Renal cortical epithelial cell (primary cell): ENCODE measurements at places on chromosomes 13 and 19. TPM values are rescaled to one million over a fixed set of nuclear protein-coding genes. Genes with fewer than 3 reads are reported as not detected.

The ZNF471 gene
- 2.1 and 10.1 TPM in 2 replicates for total RNA-seq

The KLK6 gene
- 1.0 and 16.8 TPM in 2 replicates for total RNA-seq

The ANGPTL8 gene
- not detected in 2 replicates for total RNA-seq

The PLIN5 gene
- total RNA-seq, result 0.17 and 0.40 TPM in 2 replicates

The NOTCH3 gene
- 2.6 and 6.1 TPM in 2 replicates for total RNA-seq

The CYP4F8 gene
- not detected in 2 replicates for total RNA-seq

GRCh38 chr13:112781881-112782361 is 92.1 kb downstream of the ATP11A start:
- DNase-seq, result no peak

DNA sequence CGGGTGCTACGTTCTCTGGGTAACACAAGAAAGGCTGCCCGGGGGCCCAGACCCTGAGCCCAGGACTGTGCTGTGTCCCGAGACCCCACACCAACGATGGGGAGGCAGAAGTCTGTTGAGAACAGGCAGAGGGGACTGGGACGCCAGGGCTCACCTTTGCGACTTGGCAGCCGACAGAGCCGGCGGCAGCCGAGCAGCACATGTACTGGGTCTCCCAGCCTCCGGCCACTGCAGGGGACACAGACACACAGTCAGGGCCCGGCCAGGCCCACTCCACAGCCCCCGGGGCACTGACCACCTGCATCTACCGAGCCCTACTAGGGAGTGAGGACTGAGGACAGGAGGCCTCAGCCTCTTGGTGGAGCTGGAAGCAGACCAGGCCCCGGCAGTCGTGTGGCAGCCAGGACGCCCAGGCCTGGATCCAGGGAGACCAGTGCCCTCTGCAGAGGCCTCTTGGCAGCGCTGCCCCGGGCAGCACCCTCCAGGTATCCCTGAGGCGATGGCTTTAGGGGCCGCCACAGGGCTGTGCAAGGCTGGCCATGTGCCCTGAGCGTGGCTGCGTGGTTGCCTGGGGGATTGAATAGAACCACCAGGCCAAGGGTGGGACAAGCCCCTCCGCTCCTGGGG is 5.6 kb upstream of the ATP8B3 start:
- no peak for DNase-seq

DNA sequence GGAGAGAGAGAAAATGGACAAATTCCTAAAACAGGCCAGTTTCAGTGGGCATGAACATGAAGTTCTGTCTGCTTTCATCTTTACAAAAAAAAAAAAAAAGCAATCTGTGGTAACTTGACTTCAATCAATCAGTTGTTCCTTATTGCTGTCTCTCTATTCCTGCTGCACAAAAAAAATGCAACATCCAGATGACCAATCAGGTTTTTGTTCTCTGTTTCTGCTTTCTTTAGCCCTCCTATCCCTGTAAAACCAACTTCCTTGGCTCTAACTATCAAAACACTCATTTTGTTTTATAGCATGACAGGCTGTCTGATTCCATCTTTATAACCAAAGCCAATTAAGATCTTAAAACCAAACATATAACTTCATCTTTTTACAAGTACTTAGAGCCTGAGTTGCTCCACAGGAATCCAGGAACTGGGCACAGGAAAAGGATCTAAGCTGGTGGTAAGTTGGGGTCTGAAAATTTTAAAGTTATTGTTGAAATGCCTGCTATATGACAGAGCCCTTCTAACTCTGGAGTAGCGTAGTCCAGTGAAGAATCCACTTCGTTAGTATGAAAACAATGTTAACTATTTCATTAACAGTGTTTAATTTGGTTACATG is at the start of gene FPR3:
FPR3 (plus strand) TSS at position 273 of the 606 bp plus-strand sequence. CDS start 28,592 bp downstream, outside the sequence.
- no peak for DNase-seq

DNA sequence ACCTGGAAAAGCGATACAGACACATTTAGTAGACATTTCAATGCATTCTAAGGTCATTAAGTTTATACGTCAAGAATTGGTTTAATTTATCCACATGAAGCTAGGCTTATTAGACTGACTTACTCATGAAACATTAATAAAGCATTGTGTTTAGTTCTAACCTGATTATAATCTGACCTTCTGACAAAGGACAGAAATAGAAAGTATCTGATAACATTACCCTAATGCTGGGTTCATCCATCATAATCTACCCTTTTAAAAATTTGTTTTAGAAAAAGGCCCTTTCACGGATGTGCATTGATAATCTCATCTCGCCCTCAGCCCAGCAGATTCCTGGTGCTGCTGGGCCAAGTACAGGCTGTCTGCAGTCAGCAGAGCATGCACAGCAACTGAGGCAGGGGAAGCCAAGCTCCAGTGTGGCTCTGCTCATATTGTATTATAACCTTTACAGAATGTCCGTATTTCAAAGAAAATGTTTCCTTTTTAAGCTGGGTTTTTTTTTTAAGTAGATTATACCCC is 142.1 kb upstream of the MAB21L1 start:
- DNase-seq, result no peak

GRCh38 chr13:25871389-25872125 is 180.3 kb downstream of the SHISA2 start:
- no peak for DNase-seq

DNA sequence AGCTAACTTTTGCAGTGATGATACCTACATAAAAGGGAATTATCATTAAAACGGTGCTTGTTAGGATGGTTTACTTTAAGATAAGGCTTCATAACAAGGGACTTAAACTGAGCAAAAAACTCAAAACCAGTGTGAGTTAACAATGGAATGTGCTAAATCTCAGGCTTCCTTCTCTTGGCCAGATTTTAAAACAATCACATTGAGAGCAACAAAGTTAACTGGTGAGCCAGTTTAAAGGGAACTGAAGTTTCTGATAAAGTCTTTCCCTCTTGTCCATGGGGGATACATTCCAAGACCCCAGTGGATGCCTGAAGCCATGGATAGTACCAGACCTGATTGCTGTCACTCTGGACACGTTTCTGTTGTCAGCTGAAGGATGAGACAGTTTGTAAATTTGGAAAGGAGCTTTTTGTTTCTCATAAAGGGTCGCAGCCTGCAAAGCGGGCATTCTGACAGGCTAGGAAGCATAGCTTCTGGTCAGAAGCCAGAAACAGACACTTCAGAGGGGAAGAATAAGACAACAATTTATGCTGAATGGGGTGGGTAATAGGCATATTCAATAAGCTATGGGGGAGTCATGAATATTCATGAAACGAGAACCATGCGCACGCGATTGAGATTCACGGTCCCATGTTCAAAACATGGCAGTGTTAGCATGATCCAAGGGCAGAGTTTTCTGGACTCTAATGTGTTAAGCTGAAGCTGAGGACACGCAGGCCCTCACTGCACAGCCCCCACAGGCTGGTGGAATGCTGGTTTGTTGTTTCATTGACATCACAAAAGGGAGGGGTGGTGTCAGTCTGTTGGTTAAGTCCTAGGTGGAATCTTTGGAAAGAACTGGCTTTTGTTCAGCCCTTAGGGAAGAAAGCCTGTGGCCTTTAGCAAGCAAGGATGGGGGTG is 150.6 kb upstream of the RNF113B start:
- peak; percentile 82 for DNase-seq

DNA sequence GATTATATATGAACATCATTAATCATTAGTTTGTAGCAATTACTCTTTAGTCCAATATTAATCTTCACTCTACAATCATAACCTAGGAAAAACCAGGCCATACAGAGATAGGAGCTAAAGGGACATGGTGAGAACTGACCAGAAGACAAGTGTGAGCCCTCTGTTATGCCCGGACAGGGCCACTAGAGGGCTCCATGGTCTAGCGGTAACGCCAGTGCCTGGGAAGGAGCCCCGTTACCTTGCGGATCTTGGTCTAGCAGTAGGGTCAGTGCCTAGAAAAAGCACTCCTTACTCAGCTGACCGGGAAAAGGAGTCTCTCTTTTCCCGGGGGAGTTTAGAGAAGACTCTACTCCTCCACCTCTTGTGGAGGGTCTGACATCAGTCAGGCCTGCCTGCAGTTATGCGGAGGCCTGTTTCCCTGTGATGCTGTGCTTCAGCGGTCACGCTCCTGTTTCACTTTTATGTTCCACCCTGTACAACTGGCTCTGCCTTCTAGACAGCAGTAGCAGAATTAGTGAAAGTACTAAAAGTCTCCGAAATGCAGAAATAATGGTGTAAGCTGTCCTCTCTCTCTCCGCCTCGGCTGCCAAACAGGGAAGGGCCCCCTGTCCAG is 13.8 kb downstream of the OR7D4 start:
- peak; percentile 38 for DNase-seq

DNA sequence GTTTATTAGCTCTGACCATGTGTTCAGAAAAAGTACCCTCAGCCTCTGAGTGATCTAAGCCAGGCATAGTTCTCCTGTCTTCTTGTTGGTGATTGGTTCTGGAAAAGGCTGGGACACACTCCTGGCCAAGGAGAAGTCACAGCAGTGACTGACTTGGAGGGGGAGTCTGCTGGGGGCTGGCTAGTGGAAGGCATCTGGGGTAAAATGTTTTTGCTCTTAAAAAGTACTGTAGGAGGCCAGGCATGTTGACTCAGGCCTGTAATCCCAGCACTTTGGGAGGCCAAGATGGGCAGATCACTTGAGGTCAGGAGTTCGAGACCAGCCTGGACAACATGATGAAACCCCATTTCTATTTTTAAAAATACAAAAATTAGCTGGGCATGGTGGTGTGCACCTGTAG is 21.7 kb downstream of the FAM187B start:
- no peak for DNase-seq

DNA sequence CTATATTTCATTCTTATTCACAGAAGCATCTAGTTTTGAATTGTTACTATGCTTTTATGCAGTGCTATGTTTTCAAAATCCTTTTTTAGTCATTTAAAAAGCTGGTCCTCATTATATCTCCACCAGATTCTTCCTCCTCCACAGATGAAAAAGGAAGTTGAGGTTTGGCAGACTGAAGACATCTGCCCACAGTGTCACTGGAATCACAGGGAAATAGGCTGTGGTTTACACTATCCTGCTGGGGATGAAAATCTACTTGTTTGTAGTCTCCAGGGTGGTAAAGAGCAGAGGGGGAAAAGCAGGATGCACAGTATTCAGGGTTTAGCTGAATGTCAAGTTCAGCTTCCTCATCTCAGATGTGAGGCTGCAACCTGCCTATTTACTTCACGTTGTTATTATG is 351.2 kb downstream of the DNAJC15 start:
- DNase-seq, result peak; percentile 17

- no peak for DNase-seq
Measured at GRCh38 chr13:26998292-26998691, 173.3 kb downstream of the USP12 start.

GRCh38 chr19:49855676-49856573 is 5.0 kb downstream of the PTOV1 start:
- no peak for DNase-seq

DNA sequence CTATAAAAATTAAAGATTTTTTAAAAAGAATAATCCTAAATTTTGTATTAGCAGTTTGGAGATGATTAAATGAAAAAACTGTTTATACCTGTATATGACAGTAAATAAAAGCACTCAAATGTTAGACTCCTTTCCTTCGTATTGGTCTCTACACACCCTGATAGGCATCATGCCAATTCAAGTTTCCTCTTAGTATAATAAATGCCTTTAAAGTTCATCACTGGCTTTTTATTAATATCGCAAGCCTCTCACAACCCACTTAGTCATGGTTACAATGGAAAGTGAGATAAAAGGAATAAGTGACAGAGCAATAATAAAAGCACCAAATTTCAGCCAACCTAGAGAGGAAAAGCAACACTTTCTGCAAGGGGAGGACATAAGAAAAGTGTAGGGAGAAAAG is 102.2 kb downstream of the PIBF1 start:
- DNase-seq, result no peak

- DNase-seq, result no peak
Measured at GRCh38 chr19:10817291-10818038, 18.5 kb downstream of the TMED1 start.

DNA sequence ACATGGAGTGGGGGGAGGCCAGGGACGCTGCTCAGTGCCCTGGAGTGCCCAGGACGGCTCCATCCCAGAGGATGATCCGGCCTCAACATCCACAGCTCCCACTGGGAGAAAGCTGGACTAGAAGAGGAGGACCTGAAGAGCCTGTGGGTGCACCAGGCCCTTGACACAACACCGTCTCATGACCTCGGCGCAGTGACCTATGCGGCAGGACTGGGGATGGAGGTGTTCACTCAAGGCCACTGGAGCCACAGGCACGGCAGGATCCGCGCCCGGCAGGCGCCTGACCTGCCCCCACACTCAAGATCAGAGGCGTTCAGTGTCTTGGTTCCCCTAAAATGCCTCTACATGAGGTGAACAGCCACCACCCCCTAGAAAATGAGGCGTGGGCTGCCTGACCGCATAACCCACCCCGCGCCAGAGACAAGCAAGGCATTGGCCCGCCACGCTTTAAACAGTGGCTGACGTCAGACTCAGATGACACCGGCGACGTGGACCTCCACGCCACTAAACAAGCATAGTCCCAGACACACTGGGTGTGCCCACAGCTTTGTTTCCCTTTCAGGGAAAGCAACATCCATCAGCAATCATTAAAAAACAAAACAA is 8.0 kb downstream of the SGTA start:
- no peak for DNase-seq
